Stimulated activated CD8-positive, alpha-beta memory T cell treated with anti-CD3 and anti-CD28 coated beads, Interleukin-15, amount 100 ng/mL, for 1 hour (primary cell): ENCODE measurements at places on chromosomes 1 and 21.

GRCh38 chr1:205922314-205922713 lies 20.9 kb downstream of the SLC26A9 start:
- DNase-seq: no peak

- no peak for DNase-seq
These were observed 28.2 kb upstream of the FAM131C start for GRCh38 chr1:16101623-16102022.

GRCh38 chr1:153192697-153193096 lies 10.5 kb upstream of the LELP1 start:
- DNase-seq: no peak

DNA sequence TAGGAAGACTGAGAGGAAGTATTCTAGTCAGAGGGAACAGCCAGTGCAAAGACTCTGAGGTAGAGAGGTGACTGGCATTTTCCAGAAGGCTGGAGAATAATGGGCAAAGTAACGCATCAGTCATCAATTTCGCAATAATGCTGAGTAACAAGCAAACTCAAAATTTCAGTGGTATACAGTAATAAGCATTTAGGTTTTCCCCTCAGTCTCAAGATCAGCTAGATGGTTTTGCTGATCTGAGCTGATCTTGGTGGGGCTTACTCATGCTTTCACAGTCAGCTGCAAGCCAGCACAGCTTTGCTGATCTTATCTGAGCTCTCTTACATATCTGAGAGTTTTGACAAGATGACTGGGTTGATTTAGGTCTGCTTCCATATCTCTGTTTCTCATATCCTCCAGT lies 108.7 kb downstream of the TSEN15 start:
- DNase-seq: no peak

- no peak for DNase-seq
These were observed 3.4 kb downstream of the KIF21B start for GRCh38 chr1:201020040-201020591.

DNA sequence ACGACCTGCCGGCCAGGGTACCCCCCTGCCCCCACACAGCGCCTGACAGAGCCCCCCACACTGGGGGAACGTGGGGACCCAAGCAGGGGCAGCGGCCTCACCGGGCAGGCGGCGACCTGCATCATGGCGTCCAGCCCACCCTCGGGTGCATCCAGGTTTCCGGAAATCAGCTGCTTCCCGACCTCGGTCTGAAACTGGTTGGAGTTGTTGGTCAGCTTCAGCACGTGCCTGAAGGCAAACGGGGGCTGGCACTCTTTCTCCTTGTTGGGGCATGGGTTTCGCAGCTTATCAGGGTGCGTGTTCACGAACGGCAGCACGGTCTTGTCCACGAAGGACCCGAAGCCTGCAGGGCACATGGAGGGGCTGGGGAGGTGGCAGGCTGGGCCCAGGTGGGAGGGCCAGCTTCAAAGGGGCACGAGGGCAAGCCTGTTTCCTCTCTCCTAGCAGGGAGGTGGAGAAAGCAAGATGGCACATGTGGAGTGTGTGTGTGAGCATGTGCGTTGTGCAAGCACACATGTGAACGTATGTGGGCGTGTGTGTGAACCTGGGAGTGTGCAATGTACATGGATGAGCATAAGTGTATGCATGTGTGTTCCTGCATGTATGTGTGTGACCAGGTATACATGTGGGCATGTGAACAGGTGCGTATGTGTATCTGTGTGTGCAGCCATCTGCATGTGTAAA lies 19.2 kb downstream of the ITGB2 start:
- no peak for DNase-seq
